ENCODE measurements at places on chromosomes 5 and 9.

- DNase-seq = no peak
These were observed 185.6 kb downstream of the SNX18 start for GRCh38 chr5:54703133-54703532.

DNA sequence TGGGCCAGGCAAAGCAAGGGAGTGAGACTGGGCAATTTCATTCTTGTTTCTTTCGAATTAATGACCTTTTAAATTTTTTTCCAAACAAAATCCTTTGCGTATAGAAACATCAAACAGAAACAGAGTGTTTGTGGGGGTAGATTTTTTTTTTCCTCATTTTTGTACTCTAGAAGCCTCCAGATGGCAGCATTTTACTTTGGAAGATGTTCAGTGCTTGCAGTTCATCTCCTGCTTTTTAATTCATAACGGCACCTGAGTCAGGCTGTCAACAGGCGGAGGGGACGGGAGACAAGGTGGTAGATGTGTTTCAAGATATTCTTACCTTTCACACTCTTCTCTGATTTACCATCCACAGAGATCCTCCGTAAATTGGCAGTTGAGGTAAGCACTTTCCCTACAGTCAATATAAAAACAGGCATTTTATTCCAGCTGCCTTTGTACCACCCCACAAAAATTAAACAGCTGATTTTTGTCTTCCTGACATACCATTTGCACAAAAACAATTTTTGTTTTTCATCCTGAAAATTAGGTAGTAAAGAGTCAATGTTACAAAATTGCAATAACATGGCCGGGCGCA, 99.5 kb upstream of the FBXL17 start:
- no peak for DNase-seq

DNA sequence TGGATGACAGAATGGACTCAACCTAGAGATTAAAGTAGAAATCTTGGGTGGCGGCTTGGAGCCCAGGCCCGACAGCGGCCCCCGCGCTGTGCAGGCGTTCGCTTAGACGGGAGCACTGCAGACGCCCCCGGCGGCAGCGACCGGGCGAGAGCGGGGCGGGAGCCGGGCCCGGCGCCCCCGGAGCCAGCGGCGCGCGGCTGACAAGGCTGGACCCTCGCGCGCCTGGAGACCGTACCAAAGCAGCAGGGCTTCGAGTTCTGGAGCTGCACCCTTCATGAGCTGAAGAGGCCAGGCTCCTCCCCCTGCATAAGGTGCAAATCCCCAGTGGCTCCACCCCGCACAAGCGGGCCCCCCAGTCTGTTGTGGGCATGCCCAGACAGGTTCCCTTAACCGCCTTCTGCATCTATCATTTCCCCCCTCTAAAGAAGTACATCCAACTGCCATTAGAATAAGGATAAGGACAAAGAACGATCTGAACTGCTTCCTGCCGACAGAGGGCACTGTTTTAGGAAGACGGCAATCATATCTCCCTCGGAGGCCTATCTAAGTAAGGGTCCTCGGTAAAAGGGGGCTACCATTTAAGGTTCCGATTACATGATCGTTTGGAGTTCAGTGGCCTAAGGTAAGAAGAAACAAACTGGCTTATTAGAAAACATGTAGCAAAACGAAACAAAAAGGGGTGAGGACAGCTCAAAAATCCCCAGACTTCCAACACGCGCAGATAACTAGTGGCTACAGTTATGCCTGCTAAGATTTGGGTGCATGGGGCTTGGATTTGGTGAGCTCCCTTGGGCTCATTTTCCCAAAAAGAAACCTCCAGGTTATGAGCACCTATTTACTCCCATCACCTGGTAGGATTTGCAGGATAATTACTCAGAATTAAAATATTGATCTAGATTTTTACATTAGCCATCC, 66.3 kb downstream of the RGMB start:
- no peak for DNase-seq

DNA sequence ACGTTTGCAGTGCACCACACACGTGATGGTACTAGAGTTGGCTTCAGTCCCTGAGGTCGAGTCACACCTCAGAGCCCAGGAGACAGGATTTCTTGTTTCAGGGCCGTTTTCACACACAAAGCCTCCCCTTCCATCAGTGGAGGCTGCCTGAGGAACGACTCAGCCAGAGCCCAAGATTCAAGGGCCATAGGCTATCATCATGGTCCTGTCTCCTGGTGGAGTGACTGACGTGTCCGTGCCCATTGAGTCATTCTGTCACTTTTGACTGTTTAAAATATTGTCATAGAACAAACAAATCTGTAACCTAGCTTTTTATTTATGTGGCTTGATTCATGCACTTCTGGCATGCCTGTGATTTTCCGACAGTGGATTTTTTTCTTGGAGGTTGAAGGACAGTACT, 28.3 kb downstream of the CAMK2A start:
- no peak for DNase-seq

DNA sequence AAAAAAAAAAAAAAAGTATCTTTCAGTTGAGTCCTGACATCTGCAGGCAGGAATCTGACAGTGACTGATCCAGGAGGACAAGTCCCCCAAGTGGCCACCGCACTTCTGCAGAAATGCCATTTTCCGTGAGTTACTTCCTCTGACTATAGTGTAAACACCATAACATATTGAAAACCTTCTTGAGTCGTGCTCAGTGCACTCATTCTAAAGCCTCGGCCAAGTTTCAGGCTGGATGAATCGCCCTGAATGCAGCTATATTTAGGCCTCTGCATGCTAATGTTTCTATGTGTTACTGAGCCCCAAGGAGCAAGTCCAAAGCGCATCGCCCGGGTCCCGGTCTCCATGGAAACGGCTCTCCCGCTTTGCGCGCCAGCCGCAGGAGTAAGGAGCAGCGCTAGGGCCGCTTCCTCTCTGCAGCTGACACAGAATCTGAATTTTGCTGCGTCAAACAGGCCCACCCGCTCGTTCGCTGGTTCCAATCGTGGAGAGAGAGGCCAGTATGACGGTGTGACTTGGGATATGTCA, 335.4 kb downstream of the MSX2 start:
- DNase-seq = no peak

GRCh38 chr5:114467729-114468128, 105.9 kb downstream of the KCNN2 start:
- DNase-seq = no peak

DNA sequence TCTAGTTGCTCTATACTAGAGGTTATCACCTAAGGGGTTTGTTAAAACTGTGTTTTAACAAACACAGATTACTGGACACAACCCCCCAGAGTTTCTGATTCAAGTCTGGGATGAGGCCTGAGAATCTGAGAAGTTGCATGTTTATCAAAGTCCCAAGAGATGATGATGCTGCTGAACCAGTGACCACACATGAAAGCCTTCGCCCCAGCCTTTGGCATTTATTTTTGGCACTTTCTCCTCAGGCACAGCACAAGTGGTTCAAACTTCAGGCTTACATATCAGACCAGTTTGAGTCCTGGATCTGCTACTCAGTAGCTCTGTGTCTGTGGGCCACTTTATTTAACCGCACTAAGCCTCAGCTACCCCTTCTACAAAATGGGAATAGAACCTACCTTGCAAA, 407.2 kb upstream of the PIK3R1 start:
- no peak for DNase-seq

GRCh38 chr5:140293091-140293848, 9.6 kb downstream of the PFDN1 start:
- no peak for DNase-seq

- DNase-seq = peak; percentile 77
These were observed 18.0 kb upstream of the STARD4 start for GRCh38 chr5:111530298-111530740.

DNA sequence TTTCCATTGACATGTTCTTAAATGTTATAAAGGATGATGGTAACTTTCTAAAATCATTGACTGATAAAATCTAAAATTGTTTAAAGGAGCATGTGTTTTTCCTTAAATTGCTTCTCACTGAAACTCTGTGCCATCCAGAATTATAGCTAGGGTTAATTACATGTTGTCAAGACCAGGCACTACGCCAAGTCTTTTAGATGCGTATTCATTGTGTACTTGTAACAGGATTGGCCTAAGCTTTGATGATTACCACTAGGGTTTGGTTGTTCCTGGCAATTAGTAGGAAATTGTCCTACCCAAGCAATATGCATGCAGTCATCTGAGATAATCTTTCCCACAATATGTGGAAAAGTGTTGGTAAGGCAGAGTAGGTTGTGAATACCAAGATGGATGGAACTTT, 43.8 kb downstream of the PRKACG start:
- no peak for DNase-seq

GRCh38 chr9:35736201-35736633, 3.8 kb downstream of the CREB3 start:
- DNase-seq = peak; percentile 64

DNA sequence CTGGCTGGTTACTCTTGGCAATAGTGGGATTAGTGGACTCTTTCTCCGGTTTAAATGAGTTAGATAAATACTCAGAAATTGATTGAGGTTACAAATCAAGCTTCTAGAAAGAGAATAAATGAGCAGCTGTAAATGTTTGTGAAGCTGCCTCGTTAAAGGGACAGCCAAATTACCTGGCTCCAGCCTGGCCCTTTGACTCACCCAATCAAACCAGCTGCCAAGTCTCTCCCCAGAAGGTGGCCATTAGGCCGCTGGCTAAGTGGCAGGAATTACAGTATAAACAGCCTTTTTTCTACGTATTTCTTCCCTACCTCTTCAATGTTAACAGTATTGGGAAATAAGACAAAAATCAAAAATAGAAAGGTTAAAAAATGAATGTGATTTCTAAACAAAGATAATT, 46.0 kb upstream of the SRFBP1 start:
- DNase-seq = no peak

DNA sequence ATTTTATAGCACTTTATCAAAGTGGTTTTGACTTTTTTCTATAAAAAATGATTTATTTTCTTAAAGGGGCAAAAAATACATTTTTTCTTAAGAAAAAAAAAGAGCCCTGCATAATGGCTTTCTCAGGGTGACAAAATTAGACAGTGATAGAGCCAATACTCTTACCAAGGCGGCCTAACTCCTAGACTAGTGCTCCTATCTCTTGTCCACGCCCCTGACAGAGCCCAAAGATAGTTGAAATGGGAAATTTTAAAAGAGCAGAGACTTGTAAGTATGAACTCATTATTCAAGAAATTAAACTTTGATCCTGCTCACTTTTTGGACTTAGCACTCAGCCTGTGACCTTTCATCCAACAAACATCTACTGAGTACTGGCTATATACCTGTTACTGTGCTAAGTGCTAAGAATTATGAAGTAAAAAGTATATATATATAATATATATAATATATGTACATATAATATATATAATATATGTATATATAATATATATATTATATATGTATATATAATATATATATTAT, 1.2 kb downstream of the INVS start:
- DNase-seq = no peak

- no peak for DNase-seq
These were observed 213.2 kb downstream of the GABRB2 start for GRCh38 chr5:161333194-161333880.

DNA sequence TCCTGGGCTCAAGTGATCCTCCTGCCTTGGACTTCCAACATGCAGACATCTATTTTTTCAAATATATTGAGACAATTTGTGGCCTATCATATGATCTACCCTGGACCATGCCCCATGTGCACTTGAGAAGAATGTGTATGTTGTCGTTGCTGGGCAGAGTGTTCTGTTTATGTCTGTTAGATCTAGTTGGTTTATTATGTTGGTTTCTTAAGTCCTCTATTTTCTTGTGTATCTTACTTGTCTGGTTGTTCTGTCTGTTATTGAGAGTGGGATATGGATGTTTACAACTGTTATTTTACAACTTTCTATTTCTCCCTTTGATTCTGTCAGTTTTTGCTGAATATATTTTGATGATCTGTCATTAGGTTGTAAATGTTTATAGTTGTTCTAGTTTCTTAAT, 10.2 kb upstream of the TMEM171 start:
- DNase-seq = no peak

DNA sequence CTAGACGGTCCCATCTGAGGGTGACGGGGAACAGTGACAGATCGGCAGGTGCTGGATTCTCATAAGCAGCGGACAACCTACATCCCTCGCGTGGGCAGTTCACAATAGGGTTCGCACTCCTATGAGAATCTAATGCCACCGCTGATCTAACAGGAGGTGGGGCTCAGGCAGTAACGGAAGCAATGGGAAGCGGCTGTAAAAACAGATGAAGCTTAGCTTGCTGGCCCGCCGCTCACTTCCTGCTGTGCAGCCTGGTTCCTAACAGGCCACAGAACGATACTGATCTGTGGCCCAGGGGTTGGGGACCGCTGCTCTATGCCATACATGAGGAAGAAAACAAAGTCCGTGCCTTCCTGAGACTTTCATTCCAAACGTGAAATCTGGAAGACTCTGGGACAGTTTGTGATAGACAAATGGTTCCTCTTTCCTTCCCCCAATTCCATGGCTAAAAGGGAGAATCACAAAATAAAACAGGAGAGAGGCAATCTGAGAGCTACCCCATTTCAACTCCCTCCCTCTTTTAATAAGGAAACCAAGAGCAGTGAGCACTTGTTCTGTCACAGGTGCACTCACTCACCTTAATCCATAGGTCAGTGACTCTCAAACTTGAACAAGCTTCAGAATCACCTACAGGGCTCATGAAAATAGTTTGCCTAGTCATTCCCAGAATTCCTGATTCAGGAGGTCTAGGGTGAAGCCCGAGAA, 12.1 kb downstream of the PDCL start:
- peak; percentile 49 for DNase-seq

GRCh38 chr9:126366366-126367011, 39.9 kb downstream of the MVB12B start:
- DNase-seq = no peak

DNA sequence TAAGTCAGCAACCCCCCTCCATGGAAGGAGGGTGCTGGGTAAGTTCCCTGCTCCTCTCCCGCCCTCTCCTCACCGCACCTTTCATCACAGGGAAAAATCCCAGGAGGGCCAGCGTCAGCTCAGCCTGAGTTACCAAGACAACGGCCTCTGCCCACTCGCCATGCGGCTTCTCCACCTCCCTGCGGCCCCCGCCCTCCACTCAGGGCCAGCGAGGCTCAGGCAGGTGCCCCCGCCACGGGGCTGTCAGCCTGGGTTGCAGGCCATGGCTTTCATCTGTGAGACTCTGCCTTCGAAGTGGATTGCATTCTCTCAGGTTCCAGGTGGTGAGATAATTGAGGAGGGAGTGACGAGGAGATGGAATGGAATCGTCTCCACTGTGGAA, 27.2 kb upstream of the LAMC3 start:
- DNase-seq = no peak
